Renal cortex interstitium (tissue), 15 donors: ENCODE measurements at places on chromosomes 5 and 9.

GRCh38 chr5:32405507-32405906, 39.0 kb downstream of the ZFR start:
- DNase-seq: no peak

DNA sequence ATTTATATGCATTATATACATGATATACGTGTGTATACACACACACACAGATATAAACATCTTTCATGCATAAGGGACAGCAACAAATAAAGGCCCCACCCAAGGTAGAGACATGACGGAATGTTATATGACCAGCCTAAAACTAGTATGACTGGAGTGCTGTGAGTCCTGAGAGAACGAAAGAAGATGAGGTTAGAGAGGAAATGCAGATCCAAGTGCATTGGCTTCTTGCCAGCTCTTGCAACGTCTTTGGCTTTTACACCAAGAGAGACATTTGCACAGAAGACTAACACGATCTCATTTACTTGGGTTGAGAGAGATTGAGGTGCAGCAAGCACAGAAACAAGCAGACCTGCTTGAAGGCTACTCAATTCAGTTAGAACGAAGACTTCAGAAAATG, 23.0 kb downstream of the CDH10 start:
- DNase-seq: no peak

- DNase-seq: no peak
These were observed 177.0 kb downstream of the FGF18 start for GRCh38 chr5:171596391-171596878.

DNA sequence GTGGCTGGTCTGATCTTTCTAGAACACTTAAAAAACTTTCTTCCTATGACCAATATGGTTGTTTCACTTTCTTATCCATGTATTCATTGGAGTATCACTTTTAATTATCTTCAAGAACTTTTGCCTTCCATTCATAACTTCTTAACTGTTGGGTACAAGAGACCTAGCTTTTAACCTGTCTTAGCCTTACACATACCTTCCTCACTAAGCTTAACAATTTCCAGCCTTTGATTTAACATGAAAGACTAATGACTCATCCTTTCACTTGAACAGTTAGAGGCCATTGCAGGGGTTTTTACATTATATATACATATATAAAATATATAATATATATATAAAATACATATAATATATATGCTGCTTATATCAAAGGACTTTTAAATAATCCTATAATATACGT, 57.9 kb downstream of the ABHD17B start:
- DNase-seq: no peak
